HFFc6 (cell line): ENCODE measurements at places on chromosomes 11 and 22. TPM values are rescaled to one million over a fixed set of nuclear protein-coding genes. Genes with fewer than 3 reads are reported as not detected.

The SOX6 gene
- total RNA-seq = 0.66 to 6.2 TPM (median 6.0 TPM) in 3 replicates

The LZTR1 gene
- total RNA-seq = 53.3 to 59.0 TPM (median 58.8 TPM) in 3 replicates

The CCDC87 gene
- total RNA-seq = 0.28 and 0.52 TPM in 2 replicates

The SOX10 gene
- total RNA-seq = not detected in 3 replicates

The PACS1 gene
- total RNA-seq = 87.8 to 110 TPM (median 90.5 TPM) in 3 replicates

The UBQLNL gene
- 0.11 and 0.18 TPM in 2 replicates for total RNA-seq

DNA sequence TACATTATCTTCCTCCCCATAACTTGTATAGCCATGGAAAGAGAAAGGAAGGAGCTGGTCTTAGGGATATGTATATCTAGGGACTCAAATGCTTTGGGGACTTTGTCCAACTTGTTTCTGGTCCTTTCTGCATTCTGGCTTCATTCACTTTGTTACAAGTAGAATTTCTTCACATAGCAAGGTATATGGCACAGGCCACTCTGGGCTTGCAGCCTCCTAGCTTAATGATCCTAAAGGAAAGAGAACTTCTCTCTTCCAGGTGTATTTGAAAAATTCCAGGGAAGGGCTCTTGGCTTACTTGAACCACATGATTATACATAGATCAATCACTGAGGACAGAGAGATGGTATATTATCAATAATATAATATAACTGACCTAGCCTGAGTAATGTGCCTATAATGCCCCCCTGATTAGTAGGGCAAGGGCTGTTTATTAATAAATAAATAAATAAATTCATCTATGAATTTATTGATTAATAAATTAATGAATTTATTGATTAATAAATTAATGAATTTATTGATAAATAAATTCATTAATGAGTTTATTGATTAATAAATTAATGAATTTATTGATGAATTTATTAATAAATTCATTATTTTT is 48.2 kb upstream of the CEP295 start:
- peaks cover 6% of the 10 kb centered on the region for H3K27me3 ChIP-seq
- H3K4me3 ChIP-seq = no peak overlapping the region
- H3K27ac ChIP-seq = no peak overlapping the region
- no peak for DNase-seq
- H3K4me1 ChIP-seq = no peaks in the 10 kb centered on the region
- no peaks in the 10 kb centered on the region for H3K36me3 ChIP-seq

DNA sequence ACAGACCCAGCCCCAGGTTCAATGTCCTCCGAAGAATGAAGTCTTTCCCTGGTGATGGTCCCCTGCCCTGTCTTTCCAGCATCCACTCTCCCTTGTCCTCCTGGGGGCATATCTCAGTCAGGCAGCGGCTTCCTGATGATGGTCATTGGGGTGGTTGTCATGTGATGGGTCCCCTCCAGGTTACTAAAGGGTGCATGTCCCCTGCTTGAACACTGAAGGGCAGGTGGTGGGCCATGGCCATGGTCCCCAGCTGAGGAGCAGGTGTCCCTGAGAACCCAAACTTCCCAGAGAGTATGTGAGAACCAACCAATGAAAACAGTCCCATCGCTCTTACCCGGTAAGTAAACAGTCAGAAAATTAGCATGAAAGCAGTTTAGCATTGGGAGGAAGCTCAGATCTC is 14.1 kb downstream of the APOL1 start:
- peaks cover 10% of the 10 kb centered on the region for H3K36me3 ChIP-seq
- peaks cover 5% of the 10 kb centered on the region; the same call in 1 of the 2 replicates for H3K4me1 ChIP-seq
- no peak overlapping the region for H3K4me3 ChIP-seq
- peaks cover 23% of the 10 kb centered on the region for H3K27me3 ChIP-seq
- DNase-seq = no peak

- H3K27me3 ChIP-seq = peaks cover 9% of the 10 kb centered on the region
- DNase-seq = peak; percentile 39
- peak overlapping the region; percentile 98 for H3K27ac ChIP-seq
- H3K4me3 ChIP-seq = peak overlapping the region; percentile 92
- peaks cover 9% of the 10 kb centered on the region; the same call in 1 of the 2 replicates for H3K36me3 ChIP-seq
Observed at GRCh38 chr22:37607010-37607934, 1.4 kb upstream of the GGA1 start.

DNA sequence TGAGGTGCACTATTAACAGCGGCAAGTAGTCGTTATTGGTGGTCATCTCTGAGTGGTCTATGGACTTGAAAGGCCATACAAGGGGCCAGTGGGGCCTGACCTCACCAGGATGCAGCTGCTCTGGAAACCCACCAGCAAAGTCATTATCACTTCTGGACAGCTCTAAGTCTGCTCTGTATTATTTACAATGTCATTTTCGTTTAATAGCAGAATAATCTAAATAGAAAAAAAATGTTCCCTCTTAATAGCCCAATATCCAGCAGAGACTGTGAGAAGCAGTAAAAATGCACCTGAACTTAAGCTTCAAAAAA is 85.0 kb upstream of the EED start:
- peaks cover 45% of the 10 kb centered on the region for H3K4me1 ChIP-seq
- H3K27me3 ChIP-seq = no peaks in the 10 kb centered on the region; the same call in 1 of the 2 replicates
- no peak overlapping the region for H3K27ac ChIP-seq
- no peaks in the 10 kb centered on the region for H3K36me3 ChIP-seq
